ENCODE measurements at places on chromosomes 6 and 20.

DNA sequence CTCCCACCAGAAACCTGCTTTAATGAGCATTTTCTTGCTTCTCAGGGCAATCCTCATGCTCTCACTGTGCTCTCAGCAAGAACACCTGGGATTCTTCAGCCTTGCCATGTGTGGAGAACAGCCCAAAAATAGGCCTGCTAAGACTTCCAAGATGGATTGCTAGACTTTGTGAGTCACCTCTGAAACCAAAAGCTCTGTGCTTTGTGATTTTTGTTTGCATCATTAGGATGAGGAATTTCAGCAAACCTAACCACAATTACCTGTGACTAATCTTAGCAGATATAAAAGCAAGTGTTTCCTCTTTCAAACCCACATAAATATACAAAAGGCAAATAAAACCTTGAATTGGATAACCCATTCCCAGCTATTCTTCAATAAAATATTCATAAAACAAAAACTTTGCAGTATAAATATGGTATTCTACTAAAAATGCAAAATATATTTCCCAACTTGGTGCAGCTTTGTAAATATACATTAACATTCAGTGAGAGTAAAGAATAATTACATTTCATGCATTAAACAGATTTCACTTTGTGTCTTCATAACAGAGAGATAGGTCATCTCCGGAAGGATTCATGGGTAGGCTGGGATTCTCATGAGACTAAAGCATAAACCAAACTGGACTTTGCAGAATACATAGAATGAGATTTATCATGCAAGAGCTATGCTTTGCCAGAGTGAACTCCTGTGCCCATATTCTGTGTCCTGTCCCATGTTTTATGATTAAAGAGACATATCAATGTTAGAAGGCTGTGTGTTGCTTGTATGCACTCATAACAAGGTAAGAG, 33.5 kb downstream of the TPBG start:
- no peak for DNase-seq

GRCh38 chr6:165292657-165293056, 16.7 kb downstream of the C6orf118 start:
- DNase-seq, result no peak

DNA sequence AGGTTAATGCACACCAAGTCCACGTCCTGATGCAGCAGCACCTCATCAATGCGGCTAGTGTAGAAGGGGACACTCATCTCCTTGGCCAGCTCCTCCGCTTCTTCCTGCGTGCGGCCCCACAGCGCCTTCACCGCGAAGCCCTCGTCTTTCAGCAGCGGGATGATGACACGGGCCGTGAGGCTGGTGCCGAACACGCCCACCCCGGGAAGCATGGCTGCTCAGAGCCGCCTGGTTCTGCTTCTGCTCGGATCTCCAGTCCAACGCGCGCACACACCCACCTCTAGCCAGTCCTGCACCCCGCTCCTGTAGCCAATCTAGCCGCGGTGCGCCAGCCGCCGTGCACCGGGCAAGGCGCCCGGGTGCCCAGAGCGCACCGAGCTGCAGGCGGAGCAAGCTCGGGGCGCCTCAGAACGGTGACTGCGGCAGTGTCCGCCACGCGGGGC, 700 bp downstream of the GFOD1 start:
- DNase-seq, result peak; percentile 64

DNA sequence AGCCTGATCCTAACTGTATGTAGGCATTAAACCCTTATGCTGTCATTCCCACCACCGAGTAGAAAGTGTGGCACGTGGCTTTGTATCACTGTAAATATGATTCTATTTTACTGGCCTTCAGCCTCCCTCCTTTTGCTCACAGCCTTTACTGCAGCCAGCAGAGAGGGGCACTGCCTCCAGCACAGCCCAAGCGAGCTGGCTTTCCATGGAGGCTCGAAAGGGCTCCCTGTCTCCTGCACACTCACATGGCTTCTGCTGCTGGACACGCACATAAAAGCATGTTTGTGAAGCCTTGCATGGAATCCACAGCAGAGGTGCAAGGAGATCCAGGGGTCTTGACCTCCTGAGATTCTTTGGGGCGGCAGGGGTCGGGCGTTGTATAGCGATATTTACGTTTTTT, 51.3 kb downstream of the RNASET2 start:
- no peak for DNase-seq

DNA sequence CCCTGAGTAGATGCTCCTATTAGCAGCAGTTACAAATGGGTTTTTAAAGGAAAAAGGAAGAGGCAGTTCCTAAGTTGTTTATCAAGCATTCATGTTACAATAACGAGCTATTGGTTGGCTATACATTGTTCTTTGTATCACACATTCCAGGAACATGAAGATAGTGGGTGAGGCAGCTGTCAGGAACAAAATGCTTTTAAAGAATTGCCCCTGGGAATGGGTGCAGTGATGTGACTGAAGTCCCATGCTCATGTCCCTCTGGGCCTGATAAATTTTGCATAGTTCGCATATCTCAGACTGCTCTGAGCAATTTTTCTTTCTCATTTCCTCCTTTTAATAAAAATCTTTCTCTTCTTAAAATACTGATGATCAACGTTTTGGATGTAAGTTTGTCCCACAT, 3.7 kb downstream of the ENPP1 start:
- DNase-seq, result no peak

- DNase-seq, result no peak
Measured at GRCh38 chr20:63114693-63115311, 101.1 kb downstream of the YTHDF1 start.

DNA sequence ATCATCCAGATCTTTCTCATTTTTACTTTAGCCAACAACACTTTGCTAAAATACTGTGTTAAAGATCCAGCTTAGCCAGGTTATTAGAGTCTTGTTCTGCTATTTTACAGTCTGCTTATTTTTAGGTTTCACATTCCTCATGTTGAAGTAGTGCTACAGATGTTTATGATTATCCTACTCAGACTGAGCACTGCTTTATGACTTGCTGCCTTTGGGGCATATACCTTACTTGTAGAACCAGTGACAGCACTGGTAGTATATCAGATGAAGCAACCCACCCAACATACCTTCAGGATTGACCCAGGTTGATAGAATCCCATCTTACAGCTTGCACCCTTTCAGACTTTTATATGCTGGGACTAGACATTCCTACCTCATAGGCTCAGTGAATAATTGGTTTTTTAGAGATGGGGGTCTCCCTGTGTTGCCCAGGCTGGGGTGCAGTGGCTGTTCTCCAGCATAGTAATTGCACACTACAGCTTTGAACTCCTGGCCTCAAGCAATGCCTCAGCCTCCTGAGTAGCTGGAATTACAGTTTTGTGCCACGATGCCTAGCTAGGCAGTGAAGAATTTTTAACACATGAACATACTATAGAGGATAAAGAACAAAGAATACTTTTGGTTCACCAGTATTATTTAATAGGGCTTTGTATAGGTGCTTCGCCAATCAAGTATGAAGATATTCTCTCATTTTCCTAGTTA, 63.8 kb upstream of the DYNLRB1 start:
- DNase-seq, result no peak

GRCh38 chr20:16846006-16846405, 97.8 kb downstream of the OTOR start:
- DNase-seq, result no peak

- DNase-seq, result no peak
Measured at GRCh38 chr6:44868910-44869309, 459.2 kb upstream of the RUNX2 start.

DNA sequence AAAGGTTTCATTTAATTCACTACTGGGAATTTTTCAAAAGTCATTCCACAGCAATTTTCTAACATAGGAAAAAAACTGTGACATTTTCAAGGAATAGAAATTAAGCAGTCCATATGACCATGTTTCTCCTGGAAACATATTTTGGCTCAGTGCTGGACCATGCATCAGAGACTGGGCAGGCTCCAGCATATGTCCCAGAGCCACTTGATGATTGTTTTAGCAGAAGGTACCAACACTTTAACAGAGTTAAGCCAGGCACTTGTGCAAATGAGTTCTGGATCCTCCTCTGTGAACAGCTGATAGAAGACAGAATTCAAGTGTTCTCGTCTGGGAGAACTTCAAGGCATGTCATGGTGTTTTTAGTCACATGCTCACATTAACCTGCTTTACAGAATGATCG, 516.3 kb downstream of the COL12A1 start:
- no peak for DNase-seq

DNA sequence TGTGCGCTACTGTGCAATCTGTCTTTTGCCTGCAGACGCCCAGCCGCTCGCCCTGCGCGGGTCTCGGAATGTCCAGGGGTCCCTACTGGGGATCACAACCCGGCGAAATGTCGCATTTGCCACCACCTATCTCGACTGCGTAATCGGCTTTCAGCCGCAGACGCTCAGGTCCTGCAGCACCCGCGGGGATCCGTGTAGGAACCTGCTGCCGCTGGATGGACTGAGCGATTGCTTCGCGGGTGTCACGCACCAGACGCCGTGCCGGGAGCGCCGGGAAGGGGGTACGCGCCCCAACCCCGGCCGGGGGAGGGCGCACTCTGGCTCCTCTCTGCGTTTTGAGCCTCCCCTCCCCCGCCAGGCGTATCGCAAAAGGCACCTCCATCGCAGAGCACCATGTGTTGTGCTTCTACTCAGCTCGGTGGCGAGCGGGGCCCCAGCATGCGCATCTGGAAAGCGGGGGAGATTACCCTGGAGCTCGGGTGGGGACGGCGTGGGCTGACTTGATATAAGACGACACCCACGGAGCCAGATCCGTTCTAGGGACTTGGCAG, 747 bp upstream of the PTPRA start:
- DNase-seq, result peak; percentile 70

- DNase-seq, result no peak
Measured at GRCh38 chr20:3812975-3813847, 7.1 kb upstream of the AP5S1 start.

DNA sequence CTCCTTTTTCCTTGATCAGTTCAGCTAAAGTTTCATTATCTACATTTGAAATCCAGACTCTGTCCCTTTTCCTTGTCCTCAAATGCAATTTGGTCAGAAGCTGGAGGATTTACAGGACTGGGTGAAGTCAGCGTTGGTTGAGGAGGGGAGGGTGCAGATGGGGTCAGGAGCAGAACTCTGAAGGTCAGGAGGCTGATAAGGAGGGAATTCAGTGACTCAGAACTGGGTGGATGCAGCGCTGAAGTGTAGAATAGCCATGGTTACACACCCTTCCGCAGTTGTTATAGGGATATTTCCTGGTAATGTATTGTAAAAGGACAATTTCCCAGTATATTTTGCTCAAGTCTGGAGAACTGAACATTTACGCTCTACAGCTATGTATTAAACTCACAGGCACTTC, 133.1 kb upstream of the FOXA2 start:
- no peak for DNase-seq

DNA sequence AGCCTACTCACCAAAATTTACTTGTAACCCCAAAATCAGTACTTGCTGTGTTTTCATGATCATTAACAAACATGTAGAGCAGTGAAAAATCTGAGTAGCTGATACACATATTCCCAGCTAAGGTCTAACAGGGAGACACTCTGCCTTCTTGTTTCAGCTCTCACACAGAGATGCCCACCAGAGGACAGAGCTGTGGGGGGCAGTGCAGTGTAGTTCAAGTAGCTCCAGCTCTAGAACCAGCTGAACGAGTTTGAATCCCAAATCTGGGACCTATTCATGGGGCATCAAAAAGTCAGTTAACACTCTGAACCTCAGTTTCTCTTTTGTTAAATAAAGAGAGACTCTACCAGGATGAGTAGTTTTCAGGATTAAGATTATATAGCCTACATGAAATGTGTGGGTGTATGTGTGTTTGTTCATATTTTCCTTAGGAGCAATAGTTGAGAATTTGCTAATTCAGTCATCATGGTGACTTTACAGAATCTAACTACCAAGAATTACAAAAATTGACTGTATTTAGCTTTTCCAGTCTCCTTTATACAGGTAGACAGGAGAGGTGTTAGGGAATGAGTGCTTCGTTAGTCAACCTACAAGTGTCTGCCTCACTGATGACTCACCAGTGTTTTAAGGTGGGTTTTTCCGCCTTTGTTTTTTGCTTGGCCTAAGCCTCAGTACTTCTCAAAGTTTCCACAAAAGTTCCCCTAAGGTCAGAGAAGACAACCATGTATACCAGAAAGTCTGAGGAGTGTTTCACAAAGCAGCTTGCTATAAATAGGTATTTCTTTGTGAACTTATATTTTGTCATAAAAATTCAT, 164.0 kb upstream of the RUNX2 start:
- no peak for DNase-seq

DNA sequence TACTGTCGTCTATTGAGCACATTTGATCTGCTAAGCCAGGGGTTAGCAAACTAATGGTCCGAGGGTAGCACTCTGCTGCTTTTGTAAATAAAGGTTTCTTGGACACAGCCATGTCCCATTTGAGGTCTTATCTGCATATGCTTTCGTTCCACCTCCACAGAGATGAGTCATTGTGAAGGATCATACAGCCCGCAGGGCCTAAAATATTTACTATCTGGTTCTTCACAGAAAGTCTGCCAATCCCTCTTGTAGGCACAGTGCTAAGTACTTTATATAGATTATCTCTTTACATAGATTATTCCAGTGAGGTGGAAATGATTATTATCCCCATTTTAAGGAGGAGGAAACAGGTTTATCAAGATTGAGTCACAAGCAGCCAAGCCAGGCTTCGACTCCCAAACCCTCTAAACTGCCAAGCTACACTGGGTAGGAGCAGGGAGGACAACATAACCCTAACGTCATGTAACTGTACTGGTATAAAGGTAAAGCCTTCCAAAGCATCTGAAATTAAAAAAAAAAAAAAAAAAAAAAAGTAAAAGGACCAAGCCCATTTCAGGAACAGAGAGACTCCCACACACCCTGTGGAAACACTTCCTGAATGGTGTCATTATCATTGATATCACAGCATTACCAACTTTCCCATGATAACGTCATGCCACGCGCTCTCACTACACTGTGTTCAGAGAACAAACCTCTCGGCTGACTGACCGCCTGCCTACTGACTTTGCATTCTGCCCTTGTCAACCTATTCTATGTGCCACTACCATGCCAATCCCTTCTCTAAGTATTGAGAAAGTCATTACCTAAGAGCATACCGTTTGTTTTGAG, 101.0 kb downstream of the KIF16B start:
- no peak for DNase-seq

GRCh38 chr6:41446907-41447545, 99.2 kb upstream of the FOXP4 start:
- DNase-seq, result no peak

DNA sequence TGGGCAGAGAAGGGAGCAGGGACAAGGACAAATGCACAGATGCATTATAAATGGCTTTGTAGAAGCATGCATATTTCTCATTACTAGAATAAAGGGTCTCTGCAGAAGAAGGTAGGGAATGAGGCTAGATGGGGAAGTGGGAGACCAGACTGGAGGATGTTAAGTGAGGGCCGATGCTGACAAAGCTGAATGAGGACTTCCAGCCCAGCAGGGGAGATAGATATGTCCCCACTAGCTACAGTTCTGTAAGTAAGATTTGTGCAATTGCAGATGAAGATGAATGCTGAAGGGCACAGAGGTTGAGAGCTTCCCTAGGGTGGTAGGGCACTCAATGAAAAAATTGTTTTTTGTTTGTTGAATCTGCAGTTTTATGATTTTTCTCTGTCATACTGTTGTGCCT, 16.9 kb downstream of the ADGRG6 start:
- no peak for DNase-seq
